Adipocyte (in vitro differentiated cells): ENCODE measurements at places on chromosomes 7 and 10.

DNA sequence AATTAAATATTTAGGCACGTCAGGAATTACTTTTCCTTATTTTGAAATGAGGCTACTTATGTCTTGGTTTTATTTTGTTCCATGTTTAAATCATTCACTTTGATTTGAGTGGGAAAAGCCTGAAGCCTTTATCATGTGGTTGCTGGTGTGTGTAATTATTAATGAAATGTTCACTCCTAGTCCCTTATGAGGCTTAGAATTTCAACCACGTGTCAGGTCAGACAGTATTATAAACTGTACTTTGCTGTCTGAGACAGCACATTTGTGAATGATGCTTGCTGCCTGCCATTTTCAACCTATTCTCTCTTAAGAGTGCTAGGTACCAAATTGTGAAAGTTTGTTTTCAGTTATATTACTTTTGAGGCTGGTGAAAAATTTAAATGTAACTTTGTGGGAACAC, 58.9 kb downstream of the COL17A1 start:
- DNase-seq = no peak

GRCh38 chr7:36207451-36208291, 54.6 kb downstream of the EEPD1 start:
- DNase-seq = peak; percentile 63

GRCh38 chr7:29488977-29489376, 74.7 kb upstream of the PRR15 start:
- peak; percentile 72 for DNase-seq

GRCh38 chr10:21173802-21174714, 276.9 kb upstream of the NEBL start:
- peak; percentile 33 for DNase-seq

GRCh38 chr10:5447611-5448071, 35.3 kb downstream of the NET1 start:
- peak; percentile 50 for DNase-seq

- DNase-seq = no peak
Measured at GRCh38 chr10:101940916-101941315, 97.3 kb upstream of the KCNIP2 start.

GRCh38 chr10:70562036-70562755, 40.3 kb downstream of the PRF1 start:
- DNase-seq = no peak
